COR-L47 (cell line): ENCODE measurements at places on chromosomes 1 and 21.
A peak's percentile ranks its signal among the peaks of the same experiment; 100 is the strongest.

- DNase-seq, result no peak
Observed at GRCh38 chr1:87119541-87120140, 205.2 kb downstream of the HS2ST1 start.

GRCh38 chr1:179079113-179079761 is 2.6 kb upstream of the TOR3A start:
- peak; percentile 49 for DNase-seq

DNA sequence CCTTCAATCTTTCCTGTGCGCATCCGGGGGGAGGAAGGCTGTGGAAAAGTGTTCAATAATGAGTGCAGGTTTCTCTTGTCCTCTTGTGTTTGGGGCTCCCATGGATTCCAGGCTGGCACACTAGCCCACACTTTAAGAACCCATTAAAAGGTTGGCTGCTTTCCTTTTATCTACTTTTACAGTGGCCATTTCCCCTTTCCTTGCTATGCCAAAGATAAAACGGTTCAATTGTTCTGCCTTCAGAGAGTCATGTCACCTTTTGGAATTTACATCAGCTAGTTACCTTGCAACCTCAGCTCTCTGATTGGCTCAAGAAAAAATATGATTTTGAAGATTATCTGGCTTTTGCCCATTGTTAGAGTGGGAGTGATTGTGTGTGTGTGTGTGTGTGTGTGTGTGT is 182.3 kb downstream of the SDCCAG8 start:
- no peak for DNase-seq

GRCh38 chr1:231359113-231359512 is 21.0 kb downstream of the SPRTN start:
- no peak for DNase-seq

GRCh38 chr1:180425952-180426351 is 76.4 kb downstream of the ACBD6 start:
- no peak for DNase-seq

DNA sequence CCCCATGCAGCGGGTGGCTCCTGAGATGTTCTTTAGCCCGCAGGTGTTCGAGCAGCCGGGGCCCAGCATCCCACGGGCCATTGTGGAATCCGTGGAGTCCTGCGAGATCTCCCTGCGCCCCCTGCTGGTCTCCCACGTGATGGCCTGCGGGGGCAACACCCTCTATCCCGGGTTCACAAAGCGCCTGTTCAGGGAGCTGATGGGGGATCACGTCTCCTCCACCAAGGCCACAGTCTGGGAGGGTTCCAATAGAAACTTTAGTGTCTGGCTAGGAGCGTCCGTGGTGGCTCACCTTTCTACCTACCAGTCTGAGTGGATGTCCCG is 71.0 kb downstream of the ACTL8 start:
- DNase-seq, result no peak

DNA sequence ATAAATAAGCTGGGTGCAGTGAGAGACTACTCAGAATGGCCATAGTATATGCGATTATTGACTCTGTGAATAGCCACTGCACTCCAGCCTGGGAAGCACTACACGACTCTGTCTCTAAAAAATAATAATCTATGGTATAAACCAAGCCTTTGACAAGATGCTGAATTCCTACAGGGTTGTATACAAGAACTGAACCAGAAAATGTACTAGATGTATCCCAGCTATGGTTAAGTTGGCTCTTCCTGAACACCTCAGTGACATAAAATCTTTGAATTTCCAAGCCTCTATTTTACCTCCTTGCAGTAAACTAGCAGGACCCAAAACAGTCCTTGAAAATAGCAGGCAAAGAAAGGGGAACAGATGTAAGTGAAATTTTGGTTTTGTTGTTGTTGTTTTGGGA is 32.5 kb downstream of the PTP4A2 start:
- DNase-seq, result no peak

- DNase-seq, result no peak
Observed at GRCh38 chr1:9413877-9414213, 121.2 kb downstream of the SPSB1 start.

DNA sequence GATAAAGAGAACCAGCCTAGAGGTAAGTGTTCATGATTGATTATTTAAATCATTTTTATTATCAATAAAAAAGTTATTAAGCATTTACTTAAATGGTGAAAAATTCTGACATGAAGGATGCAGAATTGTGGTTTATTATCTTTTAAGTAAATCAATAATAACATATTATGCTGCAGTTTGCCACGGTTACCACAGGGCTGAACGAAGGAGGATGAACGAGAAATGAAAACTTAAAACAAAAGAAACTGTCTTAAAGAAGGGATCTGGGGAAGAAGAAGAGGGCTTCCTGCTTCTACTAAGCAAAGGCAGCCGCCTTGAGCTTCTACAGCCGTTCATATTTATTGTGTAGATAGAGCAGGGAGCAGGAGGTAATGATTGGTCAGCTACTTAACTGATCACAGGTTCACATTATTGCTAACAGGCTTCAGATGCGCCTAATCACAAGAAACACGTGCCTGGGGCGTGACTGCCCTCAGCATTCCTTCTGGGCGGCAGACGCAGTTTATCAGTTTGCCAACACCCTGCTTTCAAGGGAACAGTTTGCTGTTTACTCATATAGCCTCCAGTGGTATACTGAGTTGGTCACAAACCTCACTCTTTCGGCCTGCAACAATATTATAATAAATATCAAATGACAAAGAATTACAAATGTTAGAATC is 5.8 kb upstream of the FNBP1L start:
- DNase-seq, result no peak

DNA sequence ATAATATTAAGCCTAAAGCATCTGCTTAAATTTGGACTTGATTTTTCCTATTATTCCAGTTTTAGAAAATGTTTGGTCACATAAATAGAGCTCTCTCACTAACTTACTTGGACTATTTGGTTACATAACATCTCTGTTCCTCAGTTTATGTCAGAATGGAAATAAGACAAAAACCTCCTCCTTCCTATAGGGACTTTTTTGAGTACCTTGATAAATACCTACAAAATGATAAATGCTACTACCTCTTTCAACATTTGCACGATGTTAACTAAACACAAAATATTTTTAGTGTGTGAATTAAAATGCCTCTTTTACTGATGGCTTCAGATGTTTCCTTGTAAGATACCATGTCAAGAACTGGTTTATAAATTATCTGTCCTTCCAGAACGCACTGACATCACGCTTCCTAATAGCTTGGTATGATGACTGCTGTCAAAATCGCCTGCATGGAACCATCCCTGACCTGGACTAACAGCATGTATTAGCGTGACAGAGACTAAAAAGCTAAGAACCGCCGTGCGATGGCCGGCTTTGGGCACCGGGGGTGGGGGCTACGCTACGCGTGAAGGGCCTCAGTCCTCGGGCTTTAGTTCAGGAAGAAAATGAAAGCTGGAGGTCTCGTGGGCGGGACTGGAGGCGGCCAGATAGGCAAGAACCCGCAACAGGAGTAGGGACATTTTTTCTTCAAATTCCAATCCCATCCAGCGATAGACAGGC is 133.2 kb upstream of the BARHL2 start:
- no peak for DNase-seq

- no peak for DNase-seq
Observed at GRCh38 chr1:230176326-230176725, 109.3 kb downstream of the GALNT2 start.

- no peak for DNase-seq
Observed at GRCh38 chr1:155529929-155530328, 32.7 kb downstream of the ASH1L start.

- DNase-seq, result no peak
Observed at GRCh38 chr1:236685917-236686814, at the start of gene ACTN2. TSS of gene ACTN2 (plus strand) at chr1:236686499. CDS start at chr1:236686674, 175 bp downstream.

- no peak for DNase-seq
Observed at GRCh38 chr1:231165371-231165770, 3.5 kb downstream of the TRIM67 start.

- DNase-seq, result no peak
Observed at GRCh38 chr1:212520746-212521145, 87.8 kb upstream of the ATF3 start.

- no peak for DNase-seq
Observed at GRCh38 chr21:38806942-38807284, 1.2 kb downstream of the ETS2 start.

DNA sequence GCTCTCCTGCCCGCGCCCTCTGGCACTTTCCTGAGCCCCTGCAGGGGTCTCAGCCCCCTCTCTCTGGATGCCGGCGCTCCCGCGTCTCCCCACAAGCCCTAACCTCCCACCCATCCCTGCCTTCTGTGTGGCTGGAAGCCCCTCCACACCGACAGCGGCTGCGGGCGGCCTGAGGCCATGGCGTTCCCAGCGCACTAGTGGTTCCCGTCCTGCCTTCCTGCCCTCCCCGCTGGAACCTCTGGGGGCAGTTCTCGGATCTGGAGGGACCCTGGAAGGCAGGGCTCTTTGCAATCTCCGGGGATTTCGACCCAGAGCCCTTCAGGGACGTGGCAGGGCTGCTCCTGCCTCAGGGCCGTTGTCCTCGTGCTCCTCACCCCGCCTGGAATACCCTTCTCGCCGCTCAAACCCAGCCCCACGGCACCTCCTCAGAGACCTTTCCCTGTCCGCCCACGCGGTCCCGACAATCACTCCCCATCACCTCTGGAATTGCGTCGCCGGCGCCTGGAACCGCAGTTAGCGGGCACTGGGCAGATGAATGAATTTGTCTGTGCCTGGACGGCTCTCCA is 493 bp upstream of the ESPN start:
- no peak for DNase-seq

- no peak for DNase-seq
Observed at GRCh38 chr1:174198202-174198601, 38.9 kb downstream of the RABGAP1L start.

DNA sequence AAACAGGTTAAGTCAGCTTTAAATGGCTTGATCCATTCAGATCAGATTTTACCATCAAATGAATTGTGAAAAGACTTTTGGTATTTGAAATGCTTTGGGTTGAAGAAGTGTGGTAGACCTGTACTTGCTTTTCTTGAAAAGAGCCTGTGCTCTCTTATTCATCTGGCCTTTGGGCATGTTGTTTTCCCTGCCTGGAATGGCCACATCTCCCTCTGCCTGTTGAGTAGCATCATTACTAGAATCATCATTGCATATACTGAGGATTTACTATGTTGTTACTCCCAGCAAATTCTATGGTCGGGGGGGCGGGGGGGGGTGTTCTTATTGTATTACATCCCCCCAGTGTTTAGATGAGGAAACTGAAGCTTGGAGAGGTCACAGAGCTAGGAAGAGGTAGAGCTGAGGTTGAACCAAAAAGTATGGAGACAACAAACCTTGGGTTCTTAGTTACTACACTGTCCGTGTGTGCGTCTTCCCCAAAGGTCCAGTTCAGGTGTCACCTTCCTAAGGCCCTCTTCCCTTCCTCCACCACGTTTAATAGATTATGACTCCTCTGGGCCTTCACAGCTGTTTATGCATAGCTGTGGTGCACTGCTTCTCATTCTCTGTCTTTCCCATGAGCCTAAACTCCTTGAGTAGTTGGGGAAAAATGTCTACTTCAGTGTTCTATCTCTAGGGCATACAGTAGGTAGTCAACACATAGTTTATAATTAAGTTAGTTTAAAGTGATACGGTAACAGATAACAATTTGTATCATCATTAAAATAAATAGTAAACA is 246.4 kb upstream of the HOOK1 start:
- no peak for DNase-seq

GRCh38 chr1:230050973-230051735 is 15.9 kb upstream of the GALNT2 start:
- DNase-seq, result no peak

- no peak for DNase-seq
Observed at GRCh38 chr1:24490101-24490781, 12.4 kb upstream of the RCAN3 start.

DNA sequence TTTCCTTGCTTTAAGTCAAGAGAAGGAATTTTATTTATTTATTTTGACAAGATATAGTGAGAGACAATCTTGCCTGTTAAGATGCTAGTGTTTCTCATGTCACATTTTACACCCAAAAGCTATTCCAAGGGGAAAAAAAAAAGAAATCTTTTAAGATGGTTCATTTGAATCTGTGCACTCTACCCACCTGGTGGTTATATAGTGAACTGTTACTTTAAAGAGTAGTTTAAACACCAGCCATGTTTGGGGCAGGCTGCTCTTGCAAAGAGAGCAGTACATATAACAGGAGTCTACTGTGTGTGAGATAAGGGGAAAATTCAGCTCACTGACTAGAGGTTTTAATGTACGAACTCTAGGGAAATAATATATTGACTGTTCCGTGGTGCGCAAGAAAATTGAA is 3.3 kb upstream of the ELAVL4 start:
- peak; percentile 17 for DNase-seq

DNA sequence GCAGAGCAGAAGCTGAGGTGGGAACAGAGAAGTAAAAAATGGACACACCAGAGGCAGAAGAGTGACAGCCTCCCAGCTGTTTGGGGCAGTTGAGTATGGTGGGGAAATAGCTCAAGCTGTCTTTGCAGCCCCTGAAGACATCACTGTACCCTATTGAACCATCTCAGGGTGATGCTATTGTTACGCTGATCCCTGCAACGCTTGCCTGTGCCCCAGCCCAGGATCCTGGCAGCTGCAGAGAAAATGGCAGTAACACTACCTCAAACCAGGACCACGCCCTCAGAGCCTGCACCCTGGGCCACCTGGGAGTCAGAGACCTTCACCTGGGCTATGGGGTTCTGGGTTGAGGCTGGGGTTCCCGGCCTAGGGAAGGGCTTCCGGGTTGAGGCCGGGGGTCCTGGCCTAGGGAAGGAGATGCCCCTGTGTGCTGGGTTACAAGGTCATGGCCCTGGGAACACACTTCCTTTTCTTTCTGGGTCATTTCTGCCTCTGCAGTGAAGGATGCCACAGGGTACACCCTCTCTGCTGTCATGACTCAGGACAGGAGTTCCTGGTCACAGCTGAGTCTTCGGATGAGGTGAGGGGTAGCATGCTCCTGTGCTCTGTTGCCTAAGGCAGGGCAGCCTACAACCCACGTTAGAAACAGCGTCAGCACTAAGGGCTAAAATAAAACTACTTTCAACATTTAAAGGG is 11.6 kb downstream of the BSND start:
- no peak for DNase-seq

DNA sequence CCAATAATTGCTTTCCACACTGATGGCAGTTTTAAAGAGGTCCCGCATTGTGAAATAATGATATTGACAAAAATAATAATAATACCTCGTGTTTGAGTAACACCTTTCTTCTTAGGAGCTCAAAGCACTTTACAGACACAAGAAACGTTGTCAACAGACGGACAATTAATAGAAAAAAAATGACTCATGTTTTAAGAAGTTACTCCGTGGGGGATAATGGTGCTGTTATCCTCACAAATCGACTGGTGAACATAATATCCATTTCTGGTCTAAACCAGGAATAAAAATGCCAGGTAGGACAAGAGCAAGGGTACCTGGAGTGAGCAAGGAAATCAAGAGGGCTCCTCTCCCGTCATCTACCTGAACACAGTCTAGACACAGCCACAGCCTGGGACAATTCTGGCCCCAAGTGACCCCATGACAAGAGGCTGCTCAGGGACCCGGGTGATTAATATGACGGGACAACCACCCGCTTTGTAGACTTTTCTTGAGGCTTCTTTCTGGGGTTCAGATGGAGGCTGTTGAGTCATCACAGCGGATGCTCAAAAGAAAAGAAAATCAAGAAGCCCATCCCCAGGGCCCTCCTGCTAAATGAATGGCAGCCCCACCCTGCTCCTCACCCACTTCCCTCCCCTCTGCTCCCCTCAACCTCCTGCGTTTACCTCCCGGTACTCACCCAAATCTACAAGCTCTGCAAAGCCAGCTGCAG is 146.2 kb upstream of the IRF2BP2 start:
- no peak for DNase-seq

- no peak for DNase-seq
Observed at GRCh38 chr1:10634428-10635084, 159.8 kb downstream of the PEX14 start.
